ENCODE measurements at places on chromosomes 3 and 15. TPM values are rescaled to one million over a fixed set of nuclear protein-coding genes. Genes with fewer than 3 reads are reported as not detected.
A peak's percentile ranks its signal among the peaks of the same experiment; 100 is the strongest.

GRCh38 chr3:65597226-65597951 lies 441.3 kb downstream of the MAGI1 start:
- H3K27me3 ChIP-seq, result no peaks in the 10 kb centered on the region
- H3K27ac ChIP-seq, result no peak overlapping the region
- peak overlapping the region; percentile 29 for H3K4me3 ChIP-seq

DNA sequence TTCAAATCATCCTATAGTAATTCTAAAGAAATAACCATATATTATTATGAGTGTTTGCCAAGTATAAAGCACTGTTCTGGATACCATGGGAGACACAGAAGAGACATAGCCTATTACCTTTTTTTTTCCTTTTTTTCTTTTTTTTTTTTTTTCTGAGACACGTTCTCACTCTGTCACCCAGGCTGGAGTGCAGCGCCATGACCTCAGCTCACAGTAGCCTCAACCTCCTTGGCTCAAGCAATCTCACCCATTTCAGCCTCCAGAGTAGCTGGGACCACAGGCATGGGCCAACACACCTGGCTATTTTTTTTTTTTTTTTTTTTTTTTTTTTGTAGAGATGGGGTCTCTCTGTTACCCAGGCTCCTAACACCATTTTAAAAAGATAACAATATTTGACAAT lies 30.9 kb downstream of the CBLB start:
- no peaks in the 10 kb centered on the region for H3K27me3 ChIP-seq
- H3K4me1 ChIP-seq, result no peaks in the 10 kb centered on the region
- DNase-seq, result no peak
- H3K4me3 ChIP-seq, result no peak overlapping the region

DNA sequence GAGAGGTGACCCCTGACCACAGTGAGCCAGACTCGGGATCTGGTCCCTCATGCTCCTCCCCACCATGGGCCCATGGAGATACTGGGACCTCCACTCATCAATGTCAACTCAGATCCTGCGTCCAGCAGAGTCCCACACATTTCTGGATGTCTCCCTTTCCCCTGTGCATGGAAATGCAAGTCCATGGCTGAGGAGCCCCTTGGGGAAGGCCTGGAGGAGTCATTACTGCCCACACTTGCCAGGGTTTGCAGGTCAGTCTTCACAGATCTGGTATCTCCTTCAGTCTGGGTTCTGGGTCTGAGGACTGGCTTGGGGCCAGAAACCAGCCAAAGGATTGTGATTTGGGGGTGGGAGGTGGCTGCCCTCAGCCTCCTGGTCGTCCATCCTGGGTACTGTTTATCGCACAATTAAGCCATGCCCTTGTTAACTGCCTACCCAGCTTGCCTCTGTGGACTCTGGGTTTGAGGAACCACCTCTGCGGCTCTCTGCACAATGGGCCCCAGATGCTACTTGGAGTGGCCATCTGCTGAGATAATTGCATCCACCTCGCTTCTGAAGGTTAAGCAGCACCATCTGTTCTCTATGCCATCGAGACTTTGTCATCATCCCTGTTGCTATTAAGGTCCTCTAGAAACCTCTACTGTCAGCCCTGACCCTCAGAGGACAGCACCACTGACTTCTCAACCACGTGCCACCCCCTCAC lies 49.9 kb upstream of the KLF13 start:
- H3K27me3 ChIP-seq, result no peaks in the 10 kb centered on the region
- H3K27ac ChIP-seq, result no peak overlapping the region
- no peaks in the 10 kb centered on the region for H3K36me3 ChIP-seq
- DNase-seq, result peak; percentile 7

DNA sequence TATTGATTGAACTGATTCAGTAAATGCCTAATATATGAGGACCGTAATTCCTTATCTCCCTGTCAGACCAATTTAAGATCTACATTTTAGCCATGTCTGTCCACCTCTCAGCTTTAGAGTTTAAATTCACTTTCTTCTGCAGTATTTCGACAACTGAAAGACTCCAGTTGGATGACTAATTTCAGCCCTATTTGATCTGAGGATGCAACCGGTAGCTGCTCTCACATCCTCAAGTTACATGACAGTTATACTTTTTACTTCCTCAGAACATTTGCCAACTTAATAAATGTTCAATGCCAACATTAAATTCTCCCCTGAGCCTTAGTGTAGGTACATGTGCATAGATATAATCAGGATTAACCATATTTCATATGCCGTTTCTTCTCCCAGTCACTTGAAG lies 2.5 kb upstream of the HHLA2 start:
- no peak for DNase-seq
- no peak overlapping the region for H3K27ac ChIP-seq
- no peaks in the 10 kb centered on the region for H3K36me3 ChIP-seq
- no peaks in the 10 kb centered on the region for H3K4me1 ChIP-seq

FOXL2 gene
- 1.9 TPM for total RNA-seq
